RPMI7951 (cell line): ENCODE measurements at places on chromosomes 4 and X. TPM values are rescaled to one million over a fixed set of nuclear protein-coding genes. Genes with fewer than 3 reads are reported as not detected.

DNA sequence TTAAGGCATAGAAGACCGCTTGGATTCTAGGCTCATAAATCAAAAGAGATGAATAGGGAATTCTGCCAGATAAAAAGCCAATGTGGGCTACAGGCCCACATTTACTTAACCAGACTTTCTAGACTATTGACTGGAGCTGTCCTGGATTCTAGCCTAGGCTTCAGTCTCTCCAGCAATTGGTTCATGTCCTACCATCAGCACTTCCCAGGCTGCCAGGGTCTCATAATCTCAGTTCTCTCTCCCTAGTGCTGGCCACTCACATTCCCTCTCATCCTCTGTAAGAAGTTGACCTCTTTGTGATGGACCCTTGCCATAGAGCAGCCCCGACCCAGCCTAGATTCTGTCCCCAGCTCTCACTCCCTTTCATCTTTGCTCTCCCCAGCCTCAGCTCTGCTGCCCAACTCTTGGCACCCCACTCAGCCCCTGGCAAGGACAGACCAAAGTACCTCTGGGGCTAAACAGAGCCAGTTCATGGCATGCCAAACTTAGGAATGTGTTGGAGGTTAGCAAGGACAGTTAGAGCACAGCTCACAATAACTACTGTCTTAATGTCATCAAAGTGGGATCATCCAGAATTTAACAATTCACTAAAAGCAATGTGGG is 396.2 kb downstream of the INPP4B start:
- DNase-seq = no peak

DNA sequence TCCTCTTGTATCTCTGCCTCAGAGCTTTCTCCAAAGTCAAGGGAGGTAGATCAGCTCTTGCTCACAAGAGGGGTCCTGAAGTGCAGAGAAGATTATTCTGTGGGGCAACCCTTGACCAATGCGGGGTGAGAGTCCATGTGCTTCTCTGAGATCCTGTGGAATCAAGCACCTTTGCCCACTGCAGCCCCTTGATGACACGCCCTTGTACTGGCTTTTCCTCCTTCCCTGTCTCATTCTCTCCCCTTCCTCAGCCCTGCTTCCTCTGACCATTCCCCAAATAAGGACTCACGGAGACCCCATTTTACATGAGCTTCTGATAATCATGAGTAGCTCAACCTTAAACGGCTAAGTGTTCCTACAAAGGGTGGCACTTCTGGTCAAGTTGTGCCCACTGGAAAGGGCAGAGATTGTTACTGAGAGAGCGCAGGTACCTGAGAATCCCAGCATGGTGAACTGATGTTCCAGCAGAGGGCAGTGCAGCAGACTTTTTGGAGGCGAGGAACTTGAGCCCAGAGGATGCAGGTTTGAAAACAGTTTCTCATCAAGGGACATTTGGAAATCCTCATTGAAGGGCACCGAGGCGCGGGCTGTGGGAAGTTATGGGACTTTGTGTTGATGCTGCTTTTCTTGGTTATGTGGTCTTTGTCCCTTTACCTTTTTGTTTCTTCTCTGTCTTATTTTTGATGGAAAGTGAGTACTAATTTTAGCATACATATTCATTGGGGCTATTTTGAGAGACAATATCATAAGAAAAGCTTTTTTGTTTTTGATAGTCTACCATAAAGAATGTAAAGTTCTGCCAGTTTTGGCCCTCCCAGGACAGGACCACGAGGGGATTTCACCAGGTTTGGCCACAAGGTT is 201.3 kb downstream of the RBM46 start:
- peak; percentile 34 for DNase-seq

DNA sequence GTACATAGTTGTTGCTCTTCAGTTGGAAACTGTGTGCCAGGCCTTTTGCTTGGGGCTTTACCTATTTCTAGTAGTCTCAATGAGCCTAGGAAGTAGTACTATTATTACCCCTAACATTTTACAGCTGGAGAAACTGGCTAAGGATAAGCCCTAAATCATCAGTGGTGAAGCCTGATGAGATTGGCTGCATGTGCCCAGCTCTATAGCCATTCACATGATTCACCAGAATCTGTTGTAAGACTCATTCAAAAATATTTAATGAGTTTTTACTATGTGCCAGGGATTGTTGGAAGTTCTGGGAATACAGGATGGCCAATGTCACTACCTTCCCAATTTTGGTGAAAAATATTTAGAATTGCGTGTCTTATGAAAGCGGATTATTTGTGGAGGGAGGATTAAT is 2.8 kb downstream of the KIT start:
- DNase-seq = peak; percentile 27

DNA sequence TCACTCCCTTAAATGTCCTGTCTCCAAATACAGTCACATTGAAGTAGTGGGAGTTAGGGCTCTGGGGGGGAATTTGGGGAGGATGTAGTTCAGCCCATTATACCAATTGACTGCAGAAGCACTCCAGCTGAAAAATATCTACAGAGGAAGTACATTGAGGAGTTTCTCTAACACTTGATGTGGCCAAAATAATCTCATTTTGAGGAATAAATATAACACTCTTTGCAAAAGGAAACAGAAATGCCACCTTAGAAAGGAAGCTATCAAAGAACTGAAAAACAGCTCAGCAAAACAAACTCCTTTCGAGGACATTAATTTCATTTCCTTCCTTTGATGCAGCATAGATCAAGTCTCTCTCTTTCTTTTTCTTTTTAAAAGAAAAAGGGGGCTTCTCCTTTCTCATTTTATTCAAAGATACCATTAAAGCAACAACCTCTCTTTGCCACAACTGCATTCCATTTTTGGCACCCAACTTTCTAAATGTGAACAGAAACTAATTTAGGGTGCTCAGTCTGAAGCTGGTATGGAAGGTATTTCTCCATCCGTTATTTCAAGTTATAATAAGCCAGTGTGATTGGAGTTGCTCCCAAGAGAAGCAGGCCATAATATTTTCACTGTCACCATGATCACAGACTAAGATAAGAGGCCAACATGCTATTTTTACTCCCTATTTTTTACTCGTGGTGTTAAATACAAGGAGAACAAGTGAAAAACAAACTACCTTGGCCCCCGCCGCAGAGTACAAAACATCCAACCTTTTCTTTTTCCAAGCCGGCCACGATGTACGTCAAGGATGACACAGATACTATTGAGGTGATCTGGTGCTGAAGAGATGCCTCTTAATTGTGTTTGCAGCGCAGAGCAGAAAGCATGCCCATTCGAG is 230.4 kb upstream of the GATB start:
- DNase-seq = no peak

DNA sequence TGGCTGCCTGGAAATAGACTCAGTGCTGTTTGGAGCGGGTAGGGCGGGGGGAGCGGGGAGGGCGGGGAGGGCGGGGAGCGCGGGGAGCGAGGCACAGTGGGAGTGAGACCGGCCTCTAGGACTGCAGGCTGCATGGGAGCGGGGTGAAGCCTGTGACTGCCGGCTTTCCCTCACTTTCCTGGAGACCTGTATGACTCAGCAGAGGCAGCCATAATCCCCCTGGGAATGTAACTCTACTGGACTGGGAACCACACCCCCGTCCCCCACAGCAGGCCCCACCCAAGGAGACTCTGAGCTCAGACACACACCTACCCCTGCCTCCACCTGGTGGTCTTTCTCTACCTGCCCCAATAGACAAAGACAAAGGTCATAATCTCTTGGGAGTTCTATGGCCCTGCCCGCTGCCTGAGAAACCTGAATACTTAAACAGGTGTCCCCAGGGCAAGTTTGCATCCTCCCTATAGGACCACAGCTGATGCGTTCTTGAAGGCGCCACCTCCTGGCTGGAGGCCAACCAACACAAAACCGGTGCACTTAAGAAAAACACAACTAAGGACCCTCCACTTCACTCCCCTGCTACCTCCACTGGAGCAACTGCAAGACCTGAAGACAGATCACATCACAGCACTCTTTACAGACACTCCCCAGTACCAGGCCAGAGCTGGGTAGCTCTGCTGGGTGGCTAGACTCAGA is 18.0 kb downstream of the HDAC8 start:
- no peak for DNase-seq

DNA sequence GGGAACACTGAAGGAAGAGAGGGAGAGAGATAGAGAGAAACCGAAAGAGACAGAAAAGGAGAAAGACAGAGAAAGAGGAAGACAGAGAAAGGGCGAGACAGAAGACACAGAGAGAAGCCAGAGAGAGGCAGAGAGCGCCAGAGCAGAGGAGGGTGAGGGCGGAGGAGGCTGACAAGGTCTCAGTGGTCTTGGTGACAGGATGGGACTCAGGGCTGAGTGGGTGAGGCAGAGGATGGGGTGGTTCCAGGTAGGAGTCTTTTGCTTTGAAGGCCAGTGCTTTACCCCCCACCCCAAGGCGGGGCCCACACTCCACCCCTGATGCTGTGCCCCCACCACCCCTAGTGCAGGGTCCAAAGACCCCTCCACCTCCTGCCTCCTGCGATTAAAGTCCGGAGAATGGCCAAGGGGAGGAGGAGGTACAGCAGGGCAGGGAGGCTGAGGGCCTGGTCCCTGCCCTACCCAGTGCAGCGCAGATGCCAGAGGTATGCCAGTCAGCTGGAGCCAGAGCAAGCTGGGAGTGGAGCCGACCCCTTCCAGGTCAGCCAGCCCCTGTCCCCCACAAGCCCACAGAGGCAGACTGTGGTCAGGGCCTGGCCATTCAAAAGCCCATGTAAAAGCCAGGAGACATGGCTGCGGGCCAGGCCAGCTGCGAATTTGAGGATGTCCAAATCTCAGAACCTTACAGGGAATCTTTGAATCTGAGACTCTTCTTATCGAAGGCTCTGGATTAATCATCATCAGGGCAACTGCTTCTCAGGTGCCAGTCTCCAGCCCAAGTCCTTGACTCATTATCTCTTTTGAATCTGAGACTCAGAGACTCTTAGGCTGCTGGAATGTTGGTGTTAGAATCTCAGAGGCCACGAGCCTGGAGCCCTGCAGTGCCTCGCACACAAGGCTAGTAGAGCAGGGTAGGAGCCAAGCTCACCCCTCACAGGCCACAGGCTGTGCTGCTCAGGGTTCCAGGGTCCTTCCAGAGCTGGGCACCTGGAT is 758 bp downstream of the IQSEC2 start:
- peak; percentile 76 for DNase-seq

DNA sequence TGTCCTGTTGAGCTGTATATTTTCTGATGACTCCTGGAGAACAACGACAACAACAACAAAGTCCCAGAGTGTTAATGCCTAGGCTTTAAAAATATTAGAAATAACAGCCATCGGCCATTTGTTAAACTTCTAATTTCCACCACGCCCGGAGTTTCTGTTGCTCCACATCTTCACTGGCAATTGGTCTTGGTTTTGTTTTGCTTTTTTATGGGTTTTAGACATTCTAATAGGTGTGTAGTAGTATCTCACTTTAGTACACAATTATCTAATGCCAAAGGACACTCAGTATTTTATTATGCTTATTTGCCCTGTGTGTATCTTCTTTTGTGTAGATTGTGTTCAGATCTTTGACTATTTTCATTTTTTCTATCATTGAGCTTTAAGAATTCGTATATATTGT is 5.0 kb downstream of the MAGEA12 start:
- DNase-seq = no peak

- no peak for DNase-seq
Observed at GRCh38 chr4:74014332-74014731, 15.9 kb upstream of the CXCL5 start.

GRCh38 chr4:76498550-76498949 is 63.5 kb downstream of the SHROOM3 start:
- DNase-seq = no peak

- peak; percentile 52 for DNase-seq
Observed at GRCh38 chr4:185811509-185812364, at the start of gene SORBS2. Gene SORBS2 (minus strand): TSS chr4:185812194. CDS start chr4:185690571, 121,623 bp downstream.

- DNase-seq = no peak
Observed at GRCh38 chr4:137676357-137676998, 144.2 kb upstream of the PCDH18 start.

GRCh38 chr4:78213218-78213617 is 156.1 kb downstream of the FRAS1 start:
- DNase-seq = no peak

GRCh38 chr4:180993244-180993836 is 1249.9 kb upstream of the TENM3 start:
- DNase-seq = no peak

DNA sequence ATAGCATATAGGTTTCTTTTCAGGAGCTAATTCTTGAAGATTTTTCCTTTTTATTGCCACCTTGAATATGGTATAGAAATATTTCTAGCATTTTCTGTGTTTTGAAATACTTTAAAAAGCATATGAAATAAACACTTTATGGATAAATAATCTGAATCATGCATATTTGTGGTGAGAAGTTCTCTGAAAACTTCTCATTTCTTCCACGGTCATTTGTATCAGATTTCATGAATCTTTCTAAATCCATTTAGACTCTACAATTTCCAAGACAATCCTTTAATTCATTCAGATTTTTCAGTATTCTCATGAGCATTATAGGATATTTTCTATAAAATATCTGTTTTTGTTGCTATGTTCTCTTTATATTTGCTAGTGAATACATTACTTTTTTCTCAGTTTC is 16.2 kb upstream of the CA5B start:
- DNase-seq = no peak

- DNase-seq = no peak
Observed at GRCh38 chrX:18543738-18544137, 118.3 kb downstream of the CDKL5 start.

- peak; percentile 65 for DNase-seq
Observed at GRCh38 chrX:16797358-16797757, 11.1 kb downstream of the TXLNG start.

- DNase-seq = no peak
Observed at GRCh38 chrX:74284391-74284952, 19.5 kb upstream of the ZCCHC13 start.

DNA sequence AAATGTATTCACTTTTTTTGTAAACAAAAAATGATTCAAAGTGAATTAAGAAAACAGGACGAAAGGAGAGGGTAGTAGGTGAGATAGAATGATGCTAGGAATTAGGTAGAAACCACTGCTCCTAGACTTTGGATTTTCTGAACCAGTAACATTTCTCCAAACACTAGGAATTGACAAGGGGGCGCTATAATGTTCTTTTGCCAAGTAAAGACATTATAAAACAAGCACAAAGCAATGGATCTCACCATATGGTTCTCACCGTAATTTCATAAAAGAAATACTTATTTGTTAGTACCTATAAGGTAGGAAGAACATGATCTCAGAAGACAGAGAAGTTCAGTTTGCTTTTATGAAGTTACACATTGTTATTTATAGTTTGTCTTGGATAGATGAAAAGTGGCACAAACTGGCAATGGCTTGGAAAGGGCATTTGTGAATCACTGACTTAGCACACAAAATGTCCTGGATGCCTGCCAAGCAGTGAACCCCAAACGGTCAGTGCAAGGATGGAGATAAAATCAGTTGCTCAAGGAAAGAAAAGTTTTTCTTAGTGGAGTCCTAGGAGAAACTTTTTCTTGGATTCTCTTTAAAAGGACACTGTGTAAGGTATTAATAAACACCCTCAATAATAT is 8.1 kb upstream of the TBC1D1 start:
- DNase-seq = peak; percentile 35

DRP2 gene
- 0.10 and 0.12 TPM in 2 replicates for total RNA-seq

PHEX gene
- total RNA-seq = 0.78 and 0.84 TPM in 2 replicates

CFAP99 gene
- total RNA-seq = 0.96 TPM in 1 of 2 replicates, not detected in the other

AADAT gene
- total RNA-seq = 3.4 and 4.7 TPM in 2 replicates

BEX2 gene
- total RNA-seq = 0.20 TPM in 1 of 2 replicates, not detected in the other

ARAP2 gene
- under 0.01 and 0.20 TPM in 2 replicates for total RNA-seq

POU3F4 gene
- total RNA-seq = not detected in 2 replicates

USP38 gene
- total RNA-seq = 13.3 and 14.1 TPM in 2 replicates

CYLC1 gene
- not detected in 2 replicates for total RNA-seq

MAGED1 gene
- total RNA-seq = 180 and 245 TPM in 2 replicates

RBM46 gene
- not detected in 2 replicates for total RNA-seq
